ENCODE measurements at places on chromosomes 11 and 22.

DNA sequence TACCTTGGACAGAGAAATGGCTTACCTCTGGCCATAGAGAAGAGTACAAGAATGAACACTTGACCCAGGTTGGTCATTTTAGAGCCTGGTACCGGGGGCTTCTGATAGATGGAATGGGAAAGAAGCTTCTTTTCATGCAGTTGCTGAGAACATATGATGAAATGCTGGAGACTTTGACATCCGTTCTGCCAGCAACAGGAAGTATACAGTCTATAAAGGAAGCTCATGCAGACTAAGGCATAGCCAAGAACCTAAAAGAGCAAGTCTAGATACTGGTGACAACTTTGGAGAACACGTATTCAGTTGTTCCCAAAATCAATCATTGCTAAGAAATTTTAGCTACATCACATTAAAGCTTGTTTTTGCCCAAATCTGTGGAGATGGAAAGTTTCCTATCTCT is 894.6 kb downstream of the METTL15 start:
- DNase-seq, result no peak

DNA sequence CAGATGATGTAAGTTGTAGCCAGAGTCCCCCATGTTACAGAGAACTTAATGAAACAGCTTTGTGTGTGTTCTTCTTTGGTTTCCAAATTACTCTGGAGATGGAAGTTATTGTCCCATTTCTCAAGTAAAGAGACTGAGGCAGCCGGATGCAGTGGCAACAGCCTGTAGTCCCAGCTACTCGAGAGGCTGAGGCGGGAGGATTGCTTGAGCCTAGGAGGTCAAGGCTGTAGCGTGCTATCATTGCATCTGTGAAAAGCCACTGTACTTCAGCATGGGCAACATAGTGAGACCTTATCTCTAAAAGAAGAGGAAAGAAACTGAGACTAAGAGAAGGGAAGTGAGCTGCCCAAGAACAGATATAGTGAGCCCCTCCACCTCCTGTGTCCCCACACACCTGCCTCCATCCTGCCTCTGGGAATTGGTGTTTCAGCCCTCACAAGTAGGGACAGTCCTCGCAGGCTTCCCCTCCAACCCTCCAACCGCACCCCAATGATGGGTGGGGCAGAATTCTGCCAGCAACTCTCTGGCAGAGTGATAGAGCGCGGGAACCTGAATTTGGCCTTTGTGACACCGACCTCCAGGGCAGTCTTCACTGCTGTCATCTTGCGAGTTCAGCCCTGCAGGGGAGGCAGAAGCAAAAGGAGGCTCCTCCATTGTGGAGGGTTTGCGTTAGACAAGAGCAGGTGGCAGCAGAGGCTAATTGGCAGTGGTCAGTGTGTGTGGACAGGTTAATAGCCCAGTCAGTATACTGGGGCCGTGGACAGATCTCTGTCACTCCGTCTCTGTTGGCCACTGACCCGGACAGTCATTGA is 1.6 kb downstream of the PDXP start:
- no peak for DNase-seq

GRCh38 chr22:27134315-27134701 is 476.9 kb downstream of the MIAT start:
- DNase-seq, result no peak

DNA sequence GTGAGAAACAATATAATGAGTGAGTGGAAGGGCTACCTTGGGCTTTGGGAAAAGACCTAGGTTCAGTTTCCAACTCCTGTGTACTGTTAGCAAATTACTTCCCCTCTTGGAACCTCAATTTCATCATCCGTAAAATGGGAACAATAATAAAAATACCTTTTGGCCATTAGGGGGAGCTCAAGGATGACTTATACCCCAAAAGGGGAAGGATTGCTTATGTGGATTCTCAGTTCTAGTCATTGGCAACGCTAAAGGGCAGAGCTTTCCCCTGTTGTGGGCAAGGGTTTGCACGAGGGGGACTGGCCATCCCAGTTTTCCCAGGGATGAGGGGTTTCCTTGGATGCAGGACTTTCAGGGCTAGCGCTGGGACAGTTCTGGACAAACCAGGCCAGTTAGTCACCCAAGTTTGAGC is 3.1 kb upstream of the COMMD9 start:
- peak; percentile 43 for DNase-seq

DNA sequence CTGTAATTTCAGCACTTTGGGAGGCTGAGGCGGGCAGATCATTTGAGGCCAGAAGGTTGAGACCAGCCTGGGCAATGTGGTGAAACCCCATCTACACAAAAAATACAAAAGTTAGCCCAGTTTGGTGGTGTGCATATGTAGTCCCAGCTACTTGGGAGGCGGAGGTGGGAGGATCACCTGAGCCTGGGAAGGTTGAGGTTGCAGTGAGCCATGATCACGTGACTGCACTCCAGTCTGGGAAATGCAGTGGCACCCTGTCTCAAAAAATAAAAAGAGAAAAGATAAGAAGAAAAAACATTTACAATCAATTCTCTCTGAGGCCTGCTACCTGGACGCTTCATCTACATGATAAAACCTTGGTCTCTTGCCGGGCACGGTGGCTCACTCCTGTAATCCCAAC is 7.2 kb upstream of the CBL start:
- no peak for DNase-seq

GRCh38 chr11:126102436-126102981 is 39.8 kb upstream of the CDON start:
- DNase-seq, result no peak

- no peak for DNase-seq
These were observed 162.1 kb downstream of the LDLRAD3 start for GRCh38 chr11:36105743-36106581.

GRCh38 chr11:81449588-81450156 is 1284.0 kb downstream of the FAM181B start:
- no peak for DNase-seq

DNA sequence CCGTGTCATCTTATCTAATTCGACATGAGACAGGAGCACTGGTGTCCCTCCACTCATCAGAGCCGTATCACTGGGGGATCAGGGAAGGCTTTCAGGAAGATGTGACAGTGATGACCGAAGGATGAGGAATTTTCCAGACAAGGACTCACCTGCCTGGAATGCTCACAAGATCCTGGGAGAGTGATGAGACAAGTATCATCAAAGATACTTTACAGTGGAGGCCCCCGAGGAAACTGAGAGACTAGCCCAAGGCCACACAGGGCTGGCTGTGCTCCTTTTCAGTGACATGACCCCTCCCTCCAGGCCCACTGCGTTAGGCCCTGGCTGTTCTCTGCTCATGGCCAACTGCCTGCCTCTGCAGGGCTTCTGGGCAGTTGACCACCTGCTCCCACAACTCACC is 13.0 kb downstream of the CLPB start:
- no peak for DNase-seq

DNA sequence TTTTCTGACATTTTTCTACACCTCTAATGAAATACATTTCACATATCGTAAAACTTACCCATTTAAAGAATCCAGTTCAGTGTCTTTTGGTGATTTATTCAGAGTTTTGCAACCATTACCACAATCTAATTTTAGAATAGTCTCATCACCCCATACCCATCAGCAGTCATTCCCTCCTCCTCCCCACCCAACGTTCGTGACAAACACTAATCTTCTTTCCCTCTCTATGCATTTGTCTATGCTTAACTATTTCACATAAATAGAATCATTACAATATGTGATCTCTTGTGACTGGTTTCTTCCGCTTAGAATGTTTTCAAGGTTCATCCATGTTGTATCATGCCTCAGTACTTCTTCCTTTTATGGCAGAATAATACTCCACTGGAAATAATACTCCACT is 9.5 kb downstream of the TTC28 start:
- no peak for DNase-seq

DNA sequence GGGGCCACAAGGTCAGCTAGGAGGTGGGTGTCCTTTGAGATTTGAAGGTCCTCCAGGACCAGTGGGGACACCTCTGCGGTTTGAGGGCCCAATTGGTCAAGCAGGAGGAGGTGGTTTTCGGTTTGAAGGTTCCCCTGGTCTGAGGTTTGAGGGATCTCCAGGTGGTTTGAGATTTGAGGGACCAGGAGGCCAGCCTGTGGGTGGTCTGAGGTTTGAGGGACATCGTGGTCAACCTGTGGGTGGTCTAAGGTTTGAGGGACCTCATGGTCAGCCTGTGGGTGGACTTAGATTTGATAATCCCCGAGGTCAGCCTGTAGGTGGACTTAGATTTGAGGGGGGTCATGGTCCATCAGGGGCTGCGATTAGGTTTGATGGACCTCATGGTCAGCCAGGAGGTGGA is 11.8 kb downstream of the PCF11 start:
- no peak for DNase-seq

DNA sequence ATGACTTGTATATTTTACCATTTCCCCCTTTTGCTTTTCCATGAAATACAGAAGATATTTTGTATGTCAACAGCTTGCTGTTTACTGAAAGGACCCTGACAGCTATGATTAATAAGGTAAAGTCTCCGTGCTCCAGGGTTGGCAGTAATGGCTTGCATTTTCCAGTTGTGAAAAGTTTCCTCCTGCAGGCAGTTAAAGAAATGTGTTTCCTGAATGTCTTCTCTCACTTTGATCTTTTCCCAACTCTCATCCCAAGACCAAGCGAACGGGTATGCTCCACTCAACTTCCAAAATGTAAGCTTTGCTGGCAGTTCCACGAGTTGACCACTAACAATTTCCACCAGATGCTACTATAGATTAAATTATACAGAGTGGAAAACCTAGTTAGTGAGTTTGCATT is 8.9 kb downstream of the FIBIN start:
- no peak for DNase-seq

DNA sequence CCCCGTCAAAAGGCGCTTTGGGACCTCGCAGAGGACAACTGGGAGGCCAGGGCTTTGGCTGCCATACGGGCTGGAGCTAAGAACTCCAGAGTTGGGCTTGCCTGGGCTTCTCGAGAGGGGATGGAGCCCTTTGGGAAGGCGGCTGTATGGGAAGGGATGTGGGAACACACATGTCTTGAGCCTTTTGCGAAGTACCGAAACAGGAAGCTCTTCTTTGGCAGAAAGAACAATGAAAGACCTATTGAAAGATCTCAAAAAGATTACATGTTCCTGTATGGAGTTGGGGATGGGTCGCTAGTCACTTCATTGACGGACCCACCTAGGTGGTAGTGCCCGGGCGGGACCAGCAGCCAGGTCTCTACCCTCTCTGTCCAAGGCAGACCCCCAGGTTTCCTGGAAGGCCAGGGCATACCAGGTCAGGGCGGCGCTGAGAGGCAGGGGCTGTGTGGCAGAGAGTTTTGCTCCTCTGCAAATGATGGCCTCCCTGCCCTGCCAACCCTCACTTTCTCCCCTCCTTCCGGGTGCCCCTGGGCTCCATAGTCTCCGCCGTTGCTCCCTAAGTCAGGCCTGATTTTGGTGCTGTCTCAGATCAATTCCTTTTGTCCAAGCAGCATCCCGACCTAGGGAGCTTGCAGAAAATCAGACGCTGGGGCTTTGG is 1.0 kb downstream of the ST14 start:
- no peak for DNase-seq

DNA sequence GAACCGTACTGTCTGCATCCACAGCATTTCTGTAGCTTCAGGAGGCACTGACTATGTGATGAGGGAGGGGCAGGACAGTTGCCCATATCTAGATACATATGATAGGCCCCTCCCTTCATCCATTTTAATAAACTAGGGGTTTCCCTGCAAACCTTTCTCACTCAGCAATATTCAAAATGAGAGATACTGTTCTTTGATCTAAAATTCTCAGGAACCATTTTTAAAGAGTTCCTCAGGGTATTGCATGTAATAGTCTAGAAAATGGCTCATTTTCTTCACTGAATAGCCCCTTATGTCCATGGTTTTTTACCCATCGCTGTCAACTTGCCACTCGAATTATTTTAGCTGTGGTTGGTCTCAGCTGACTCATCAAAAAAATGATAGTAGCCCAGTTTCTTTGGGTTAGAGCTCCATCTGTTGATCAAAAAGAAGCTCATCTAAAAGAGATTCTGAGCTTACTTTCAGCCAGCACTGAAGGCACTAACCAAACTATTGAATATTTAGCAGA is 37.0 kb upstream of the DNAJB7 start:
- DNase-seq, result peak; percentile 17

GRCh38 chr11:112513417-112513816 is 252.8 kb upstream of the PLET1 start:
- no peak for DNase-seq

- no peak for DNase-seq
These were observed 17.1 kb downstream of the MIAT start for GRCh38 chr22:26674211-26675190.

DNA sequence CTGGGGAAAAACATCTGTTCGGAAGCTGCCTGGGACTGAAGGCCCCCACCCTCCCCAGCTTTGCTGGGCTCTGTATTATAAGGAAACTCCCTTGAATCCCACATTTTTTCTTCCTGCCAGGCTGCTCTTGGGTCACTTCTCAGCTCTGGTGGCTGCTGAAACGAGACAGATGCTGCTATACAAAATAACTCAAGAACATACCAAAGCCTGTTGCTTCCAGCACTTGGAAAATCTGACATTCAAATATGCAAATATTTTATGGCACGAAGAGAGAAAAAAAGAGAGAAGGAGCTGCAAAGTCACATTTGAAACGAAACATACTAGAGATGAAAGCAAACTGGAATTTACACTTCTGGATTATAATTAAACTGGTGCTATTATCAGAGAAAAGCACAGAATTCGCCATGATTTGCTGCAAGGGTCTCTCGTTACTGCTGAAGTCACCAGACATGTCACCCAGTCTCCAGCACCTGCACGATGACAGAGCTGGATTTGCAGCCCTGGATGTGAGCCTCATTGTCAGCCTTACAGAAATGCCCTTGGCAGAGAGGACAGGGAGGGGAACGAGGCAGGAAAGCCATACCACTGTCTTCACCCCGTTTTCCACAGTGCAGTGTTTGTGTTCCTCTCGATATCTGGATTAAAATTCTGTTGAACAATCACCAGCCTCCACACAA is 47.9 kb upstream of the IGSF9B start:
- DNase-seq, result no peak

DNA sequence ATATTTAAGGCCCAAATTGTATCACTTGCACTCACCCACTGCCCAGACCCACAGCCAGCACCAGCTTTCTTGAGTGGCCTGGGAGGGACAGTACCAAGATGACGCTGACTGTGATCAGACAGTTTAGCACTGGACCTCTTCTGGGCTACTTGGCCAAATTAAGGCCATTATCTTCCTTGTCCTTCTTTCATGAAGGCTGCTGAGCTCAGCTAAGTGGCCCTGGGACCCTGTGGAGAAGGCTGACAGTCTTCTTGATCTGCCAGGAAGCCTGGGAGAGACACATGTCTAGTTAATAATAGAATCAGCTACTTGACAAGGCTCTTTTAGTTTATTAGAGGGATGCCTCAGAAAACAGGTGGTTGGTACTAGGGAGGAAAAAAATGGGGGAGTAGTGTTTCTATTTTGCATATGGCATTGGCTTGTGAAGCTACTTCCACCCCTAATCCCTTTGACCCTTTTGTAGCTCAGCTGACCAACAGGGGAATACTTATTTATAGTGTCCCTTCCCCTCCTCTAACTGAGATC is 127.9 kb upstream of the NTM start:
- DNase-seq, result no peak

GRCh38 chr11:14642453-14642852 is 1.2 kb upstream of the PDE3B start:
- DNase-seq, result no peak

DNA sequence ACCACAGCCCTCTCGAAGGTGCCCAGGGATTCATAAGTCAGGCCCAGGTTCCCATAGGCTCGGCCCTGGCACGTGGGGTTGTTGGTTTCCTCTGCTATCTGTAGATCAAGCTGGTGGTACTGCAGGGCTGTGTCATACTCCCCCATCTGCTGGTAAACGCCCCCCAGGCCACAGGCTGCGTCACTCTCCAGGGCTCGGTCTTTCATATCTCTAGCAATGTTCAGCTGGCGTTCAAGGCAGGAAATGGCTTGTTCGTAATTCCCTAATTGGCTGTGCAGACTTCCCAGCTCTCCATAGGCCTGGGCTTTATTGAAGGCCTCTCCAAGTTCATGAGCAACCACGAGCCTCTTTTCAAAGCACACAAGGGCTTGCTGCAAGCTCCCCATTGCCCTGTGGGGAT is 186.4 kb upstream of the PITPNB start:
- DNase-seq, result no peak

Measured in NCI-H1092 treated with DMSO at 0.1 percent for 48 hours (cell line).